ENCODE measurements at places on chromosomes 6 and 20.

DNA sequence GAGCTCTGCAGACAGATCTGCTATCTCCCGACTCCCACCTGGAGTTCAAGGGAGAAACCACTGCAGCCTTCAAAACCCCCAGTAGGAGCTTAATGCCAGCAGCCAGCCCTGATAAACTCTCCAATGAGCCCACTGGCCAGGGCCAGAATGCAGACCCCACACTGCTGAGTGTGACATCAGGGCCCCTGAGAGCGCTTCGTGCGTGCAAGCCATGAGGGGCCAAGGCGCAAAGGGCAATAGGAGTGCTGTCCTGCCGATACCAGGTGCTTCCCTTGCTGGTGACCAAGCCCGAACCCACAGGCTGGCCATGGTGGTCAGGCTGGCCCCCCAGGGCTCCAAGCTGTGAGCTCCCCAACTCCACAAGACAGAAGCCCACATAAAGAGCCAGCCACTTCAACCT, 33.2 kb upstream of the CST7 start:
- no peak overlapping the region for H3K27ac ChIP-seq
- peaks cover 24% of the 10 kb centered on the region for H3K27me3 ChIP-seq
- H3K4me1 ChIP-seq = peaks cover 11% of the 10 kb centered on the region
- H3K4me3 ChIP-seq = no peak overlapping the region

- no peak for DNase-seq
- H3K27me3 ChIP-seq = no peaks in the 10 kb centered on the region
- H3K4me1 ChIP-seq = peaks cover 5% of the 10 kb centered on the region
- no peaks in the 10 kb centered on the region for H3K36me3 ChIP-seq
- no peak overlapping the region for H3K4me3 ChIP-seq
These were observed 132.7 kb upstream of the LRFN2 start for GRCh38 chr6:40719671-40720374.

DNA sequence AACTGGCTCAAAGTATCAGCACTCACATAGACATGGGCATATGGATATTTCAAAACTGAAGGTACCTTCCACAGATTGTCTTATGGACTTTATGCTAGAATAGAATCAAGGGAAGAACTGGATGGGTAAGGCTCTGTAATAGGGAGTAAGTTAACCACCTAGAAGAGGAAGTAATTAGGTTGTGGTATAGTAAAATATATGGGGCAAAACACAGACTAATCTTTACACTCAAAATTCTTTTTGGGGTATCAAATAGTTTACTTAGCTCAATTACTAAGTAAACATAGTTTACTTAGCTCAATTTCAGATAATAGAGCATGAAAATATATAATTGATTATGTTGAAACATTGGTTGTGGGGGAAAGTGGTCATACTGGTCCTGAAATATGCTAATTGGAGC, 94.2 kb upstream of the ATXN1 start:
- H3K27ac ChIP-seq = no peak overlapping the region
- peaks cover 22% of the 10 kb centered on the region for H3K27me3 ChIP-seq
- H3K4me1 ChIP-seq = peaks cover 4% of the 10 kb centered on the region
- H3K4me3 ChIP-seq = no peak overlapping the region
- no peak for DNase-seq

GRCh38 chr6:32685603-32686002, 19.1 kb upstream of the HLA-DQB1 start:
- peak; percentile 47 for DNase-seq
- H3K27ac ChIP-seq = peak overlapping the region; percentile 95
- no peaks in the 10 kb centered on the region for H3K27me3 ChIP-seq

DNA sequence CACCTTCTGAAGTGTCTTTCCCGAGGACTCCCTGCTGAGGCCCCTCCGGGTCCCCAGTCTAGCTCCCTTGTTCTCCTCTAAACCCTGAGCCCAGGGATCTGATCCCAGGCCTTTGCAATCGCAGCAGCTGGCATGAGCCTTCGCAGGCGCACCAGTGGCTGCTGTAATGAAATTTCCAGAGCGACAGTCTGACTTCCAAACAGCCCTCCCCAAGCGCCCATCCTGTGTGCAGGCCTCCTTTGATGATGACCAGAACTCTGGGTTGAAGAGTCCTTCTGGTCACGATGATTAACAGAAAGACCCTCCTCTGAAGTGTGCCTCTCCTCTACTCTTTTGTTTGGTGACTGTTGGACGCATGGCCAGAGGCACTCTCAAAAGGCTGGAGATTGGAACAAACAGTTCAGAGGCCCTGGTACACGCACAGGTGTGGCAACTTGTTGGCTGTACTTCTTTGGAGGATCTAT, 89.1 kb upstream of the MPC1 start:
- peaks cover 14% of the 10 kb centered on the region for H3K4me1 ChIP-seq
- DNase-seq = no peak
- H3K27me3 ChIP-seq = peaks cover 13% of the 10 kb centered on the region
- H3K27ac ChIP-seq = no peak overlapping the region

DNA sequence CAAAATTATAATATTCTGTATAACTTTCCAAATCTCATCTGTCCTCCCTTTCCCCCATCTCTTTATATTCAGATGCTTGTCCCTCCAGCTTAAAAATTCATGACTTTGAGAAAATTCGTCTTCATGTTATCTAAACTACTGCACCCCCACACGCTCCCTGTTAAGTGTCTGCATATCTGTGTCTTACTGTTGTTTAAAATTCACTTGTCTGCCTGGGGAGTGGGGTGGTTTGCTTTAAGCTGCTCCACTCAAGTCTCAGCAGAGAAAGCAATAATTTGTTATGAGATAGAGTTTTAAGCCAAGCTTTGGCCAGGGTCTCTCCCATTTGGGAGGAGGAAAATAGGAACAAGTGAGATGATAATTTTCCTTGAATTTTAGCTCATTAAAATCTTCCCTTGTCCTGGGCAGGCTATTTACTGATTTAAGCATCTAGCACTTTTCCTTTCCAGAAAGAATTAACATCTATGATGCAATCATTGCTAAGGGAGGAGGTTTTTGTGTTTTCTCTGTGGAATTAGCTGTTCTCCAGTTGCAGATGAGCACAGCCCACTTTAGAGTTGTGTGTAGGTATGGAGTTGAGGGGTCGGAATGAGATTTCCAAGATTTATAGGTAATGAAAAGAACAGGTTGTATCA, 36.8 kb downstream of the MTHFD1L start:
- H3K4me1 ChIP-seq = no peaks in the 10 kb centered on the region
- H3K27ac ChIP-seq = no peak overlapping the region
- no peaks in the 10 kb centered on the region for H3K27me3 ChIP-seq

GRCh38 chr6:86147859-86148258, 505.2 kb upstream of the SYNCRIP start:
- no peak overlapping the region for H3K4me3 ChIP-seq
- H3K27ac ChIP-seq = no peak overlapping the region
- no peaks in the 10 kb centered on the region for H3K4me1 ChIP-seq
- H3K36me3 ChIP-seq = no peaks in the 10 kb centered on the region

- H3K36me3 ChIP-seq = no peaks in the 10 kb centered on the region
- peak overlapping the region; percentile 14 for H3K4me3 ChIP-seq
- no peak overlapping the region for H3K27ac ChIP-seq
- DNase-seq = no peak
- peaks cover 1% of the 10 kb centered on the region for H3K4me1 ChIP-seq
- H3K27me3 ChIP-seq = peaks cover 24% of the 10 kb centered on the region
These were observed 7.0 kb upstream of the RWDD1 start for GRCh38 chr6:116564311-116564710.

- DNase-seq = peak; percentile 45
- peaks cover 6% of the 10 kb centered on the region for H3K4me1 ChIP-seq
- H3K27me3 ChIP-seq = no peaks in the 10 kb centered on the region
These were observed 91.1 kb upstream of the BTN3A2 start for GRCh38 chr6:26273673-26274588.

DNA sequence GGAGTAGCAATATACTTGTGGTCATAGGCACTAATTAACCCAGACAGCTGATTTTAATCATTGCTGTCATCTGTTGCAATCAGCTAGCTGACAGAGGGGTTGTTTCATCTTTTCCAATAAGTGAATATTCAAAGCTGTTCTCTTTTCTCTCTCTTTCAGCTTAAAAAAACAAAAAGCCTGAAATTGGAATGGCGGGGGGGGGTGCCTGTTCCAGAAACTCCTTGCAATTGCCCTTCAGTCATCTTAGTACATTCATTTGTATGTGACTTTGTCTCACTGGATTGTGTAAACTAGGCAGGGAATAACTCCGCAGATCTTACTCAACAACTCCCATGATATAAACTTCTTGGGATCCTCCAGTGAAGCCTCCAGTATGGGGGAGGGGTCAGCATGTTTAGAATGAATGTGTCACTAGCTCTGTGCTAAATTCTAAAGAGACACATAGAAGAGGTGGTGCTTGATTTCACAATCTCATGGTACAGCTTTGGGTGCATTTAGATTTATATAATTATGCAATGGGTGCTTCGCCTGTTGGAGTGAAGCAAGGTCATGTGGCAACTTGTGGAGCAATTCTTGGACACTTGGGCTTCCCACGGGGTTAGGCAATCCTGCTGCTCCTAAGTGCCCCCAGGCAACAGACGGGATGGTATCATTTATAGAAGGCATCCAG, 40.1 kb downstream of the SLC24A3 start:
- H3K4me3 ChIP-seq = no peak overlapping the region
- no peak for DNase-seq
- H3K27ac ChIP-seq = no peak overlapping the region
- H3K4me1 ChIP-seq = no peaks in the 10 kb centered on the region
- H3K36me3 ChIP-seq = peaks cover 3% of the 10 kb centered on the region

DNA sequence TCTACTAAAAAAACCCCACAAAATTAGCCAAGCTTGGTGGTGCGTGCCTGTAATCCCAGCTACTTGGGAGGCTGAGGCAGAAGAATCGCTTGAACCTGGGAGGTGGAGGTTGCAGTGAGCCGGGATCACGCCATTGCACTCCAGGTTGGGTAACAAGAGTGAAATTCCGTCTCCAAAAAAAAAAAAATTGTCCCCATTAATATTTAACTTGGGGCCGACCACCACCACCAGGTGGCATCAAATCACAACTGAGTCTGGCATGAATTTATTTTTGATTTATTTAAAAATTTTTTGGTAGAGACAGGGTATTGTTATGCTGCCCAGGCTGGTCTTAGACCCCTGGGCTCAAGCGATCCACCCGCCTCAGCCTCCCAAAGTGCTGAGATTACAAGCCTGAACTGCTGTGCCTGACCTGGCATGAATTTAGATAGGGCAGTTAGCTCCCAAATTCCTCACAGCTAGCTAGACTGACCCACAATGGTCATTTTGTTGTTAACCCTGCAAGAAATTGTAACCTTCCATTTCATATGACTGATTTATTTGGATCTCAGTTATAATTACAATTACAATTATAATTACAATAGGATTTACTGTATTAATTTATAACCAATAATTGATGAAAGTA, 17.1 kb upstream of the BEND3 start:
- peaks cover 3% of the 10 kb centered on the region for H3K36me3 ChIP-seq
- no peak overlapping the region for H3K27ac ChIP-seq
- DNase-seq = no peak
- no peaks in the 10 kb centered on the region for H3K4me1 ChIP-seq

DNA sequence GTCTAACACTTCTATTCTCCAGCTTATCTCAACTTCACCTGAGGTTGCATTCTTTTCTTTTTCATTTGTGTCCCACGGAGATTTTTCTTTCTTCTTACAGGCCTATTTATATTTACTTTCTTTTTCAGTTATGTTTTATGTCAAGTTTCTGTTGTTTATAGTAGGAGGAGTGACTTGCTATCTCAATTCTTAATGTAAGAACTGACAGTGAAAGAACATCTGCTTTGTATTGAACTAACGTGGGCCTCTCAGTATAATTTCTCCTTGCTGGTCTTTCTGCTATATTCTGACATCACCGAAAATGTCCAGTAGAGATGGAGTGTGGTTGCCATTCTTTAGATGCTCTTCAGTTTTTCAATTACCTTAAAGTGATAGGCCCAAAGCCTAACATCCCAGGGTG, 521.7 kb downstream of the EPM2A start:
- H3K4me3 ChIP-seq = no peak overlapping the region
- no peak for DNase-seq
- no peaks in the 10 kb centered on the region for H3K36me3 ChIP-seq
- peaks cover 2% of the 10 kb centered on the region for H3K4me1 ChIP-seq
- H3K27me3 ChIP-seq = no peaks in the 10 kb centered on the region
